ENCODE measurements at places on chromosomes 5 and 9. TPM values are rescaled to one million over a fixed set of nuclear protein-coding genes. Genes with fewer than 3 reads are reported as not detected.

LMX1B gene
- 0.04 TPM for polyA plus RNA-seq

IGIP gene
- polyA plus RNA-seq = 9.0 TPM

PCDHGA3 gene
- 1.6 TPM for polyA plus RNA-seq

KLF9 gene
- 97.7 TPM for polyA plus RNA-seq

GFPT2 gene
- 28.0 TPM for polyA plus RNA-seq

PRRX2 gene
- 15.8 TPM for polyA plus RNA-seq

LTC4S gene
- 12.8 TPM for polyA plus RNA-seq

PNPLA7 gene
- polyA plus RNA-seq = 6.4 TPM

GRCh38 chr5:116543501-116543900 lies 31.1 kb downstream of the SEMA6A start:
- DNase-seq = no peak

GRCh38 chr9:106981396-106982287 lies 118.7 kb downstream of the ZNF462 start:
- DNase-seq = no peak

DNA sequence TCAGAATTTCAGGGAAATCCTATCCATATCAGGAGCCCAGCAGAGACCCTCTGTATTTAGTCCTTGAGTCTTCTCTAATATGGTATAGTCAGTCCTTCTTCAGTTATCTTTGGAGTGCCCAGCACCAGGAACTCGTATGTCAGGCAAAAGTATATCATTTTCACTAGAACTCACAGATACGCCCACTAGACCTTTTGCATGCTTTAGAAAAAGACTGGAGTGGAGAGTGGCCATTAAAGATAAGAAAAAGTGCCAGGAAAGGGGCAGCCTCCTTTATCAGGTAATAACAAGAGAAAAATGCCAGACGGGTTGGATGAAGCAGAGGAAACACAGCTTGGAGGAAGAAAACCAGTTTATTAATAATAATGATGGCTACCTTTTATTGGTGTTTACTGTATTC lies 63.5 kb downstream of the GPR21 start:
- no peak for DNase-seq

DNA sequence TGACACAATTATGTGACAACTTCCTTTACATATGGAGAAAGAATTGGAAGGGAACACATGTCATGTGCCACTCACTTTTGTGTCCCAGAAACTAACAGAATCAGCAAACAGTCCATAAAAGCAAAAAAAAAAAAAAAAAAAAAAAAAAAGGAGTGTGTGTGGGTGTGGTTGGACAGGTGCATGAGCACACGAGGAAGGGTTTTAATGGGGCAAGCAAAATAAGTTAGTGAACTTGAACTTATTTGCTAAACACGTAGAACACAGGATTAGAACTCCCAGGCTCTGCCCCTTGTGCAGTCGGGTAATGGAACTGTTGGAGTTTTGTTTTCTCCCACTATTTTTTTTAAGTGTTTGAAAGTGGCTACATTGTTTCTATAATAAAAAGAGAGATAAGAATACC lies 74.8 kb upstream of the PJA2 start:
- DNase-seq = no peak

GRCh38 chr9:89879276-89879675 lies 274.5 kb downstream of the GADD45G start:
- DNase-seq = no peak

DNA sequence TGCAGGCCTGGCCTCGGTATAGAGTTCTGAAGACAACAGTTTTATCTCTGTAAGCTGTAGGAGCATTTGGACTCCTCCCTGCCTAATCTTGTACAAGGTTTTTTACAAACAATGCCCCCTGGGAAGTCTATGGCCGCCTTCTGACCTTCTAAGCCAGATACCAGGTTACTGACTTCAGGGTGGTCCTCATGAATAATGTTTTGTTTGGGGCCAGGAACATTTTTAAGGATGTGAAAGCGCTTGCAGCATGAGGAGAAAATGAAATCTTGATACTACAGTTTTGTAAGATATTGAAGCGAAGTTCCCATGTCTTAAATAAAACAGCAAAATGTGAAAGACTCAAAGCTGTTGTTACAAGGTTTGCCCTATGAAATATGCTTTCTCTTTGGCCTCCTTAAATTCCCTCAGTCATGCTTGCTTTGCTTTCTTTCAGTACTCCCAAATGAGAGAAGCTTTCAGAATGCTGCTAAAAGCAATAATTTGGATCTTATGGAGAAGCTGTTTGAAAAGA lies 5.2 kb downstream of the ANKDD1B start:
- peak; percentile 41 for DNase-seq

DNA sequence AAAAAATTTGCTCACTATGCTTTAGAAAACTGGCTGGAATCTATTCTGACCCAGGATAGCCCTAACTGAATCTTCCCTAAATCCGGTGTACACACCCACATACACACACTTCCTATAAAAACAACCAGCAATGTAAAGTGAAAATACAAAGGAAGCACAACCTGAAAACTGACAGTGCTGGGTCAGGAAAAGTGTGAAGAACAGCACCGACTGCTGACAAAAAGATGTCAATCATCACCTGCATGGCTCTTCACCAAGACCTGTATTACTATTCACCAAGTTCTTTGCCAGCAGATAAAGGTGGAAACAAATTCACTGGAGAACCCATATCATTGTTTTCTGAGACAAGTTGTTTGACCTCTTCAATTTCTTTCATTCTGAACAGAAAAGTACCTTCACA lies 293.8 kb upstream of the GRAMD2B start:
- DNase-seq = no peak

DNA sequence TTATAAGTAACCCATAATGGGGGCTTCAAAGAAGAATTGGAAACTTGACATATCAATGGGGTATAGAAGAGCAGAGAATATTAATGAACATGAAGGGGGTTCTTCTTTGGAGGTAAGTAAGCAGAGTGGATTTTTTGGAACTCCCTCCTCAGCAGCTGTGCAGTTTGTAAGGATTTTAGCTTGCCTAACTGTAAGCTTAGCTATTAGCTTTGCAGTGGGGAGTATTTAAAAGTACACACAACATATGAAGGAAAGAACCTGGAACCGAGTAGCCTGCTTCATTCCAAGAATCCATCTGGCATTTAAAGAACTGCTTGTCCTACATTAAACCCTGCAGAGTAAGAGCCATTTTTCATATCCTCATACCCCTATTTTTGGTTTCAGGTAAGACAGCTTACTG lies 2.2 kb upstream of the PBX3 start:
- DNase-seq = no peak

GRCh38 chr9:128025736-128026135 lies 41.4 kb downstream of the NAIF1 start:
- no peak for DNase-seq

- DNase-seq = no peak
Measured at GRCh38 chr5:36790847-36791246, 85.7 kb upstream of the NIPBL start.

GRCh38 chr5:124395287-124395686 lies 351.2 kb downstream of the ZNF608 start:
- DNase-seq = no peak

GRCh38 chr9:135661816-135662560 lies 1.1 kb upstream of the LCN9 start:
- no peak for DNase-seq

DNA sequence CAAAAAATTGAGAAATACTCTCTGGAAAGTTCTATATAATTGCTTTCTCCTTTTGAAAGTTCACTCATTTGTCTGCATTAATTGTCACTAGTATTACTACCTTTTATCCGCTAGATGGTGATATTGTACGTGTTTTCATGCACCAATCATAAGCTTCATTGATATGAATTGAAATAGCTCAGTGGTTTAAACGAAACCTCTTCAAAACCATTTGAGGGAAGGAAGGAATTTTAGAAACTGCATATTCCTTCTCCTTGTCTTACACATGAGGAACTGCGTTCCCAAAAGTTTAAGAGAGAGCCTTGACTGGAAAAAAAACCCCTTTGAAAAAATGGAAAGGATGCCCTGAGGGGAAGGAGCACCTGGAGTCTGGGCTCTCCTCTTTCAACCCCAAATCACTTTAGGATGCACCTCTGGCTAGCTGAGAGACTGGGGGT lies 98.6 kb downstream of the YTHDC2 start:
- DNase-seq = no peak

DNA sequence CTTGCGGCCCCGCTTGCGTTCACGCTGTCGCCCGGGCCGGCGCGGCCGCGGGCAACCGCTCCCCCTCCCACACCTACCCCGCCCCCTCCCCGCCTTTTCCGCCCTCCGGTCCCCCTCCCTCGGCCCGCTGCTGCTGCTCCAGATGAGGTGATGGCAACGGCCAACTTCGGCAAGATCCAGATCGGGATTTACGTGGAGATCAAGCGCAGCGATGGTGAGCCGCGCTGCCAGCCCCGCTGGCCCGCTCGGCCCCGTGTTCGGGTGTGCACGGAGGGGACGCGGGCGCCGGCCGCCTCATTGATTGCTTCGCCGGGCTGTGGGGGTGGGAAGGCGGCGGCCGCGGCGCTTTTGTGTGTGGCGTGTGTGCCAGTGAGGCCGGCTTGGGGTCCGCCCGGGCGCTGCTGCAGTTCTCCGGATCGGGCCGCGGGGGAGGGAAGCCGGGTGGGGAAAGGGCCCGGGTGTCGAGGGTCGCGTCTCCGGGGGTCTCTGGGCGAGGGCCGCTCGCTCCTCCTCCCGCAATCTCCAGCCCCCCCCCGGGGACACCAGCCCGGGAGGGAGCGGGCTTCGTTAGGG lies 403 bp downstream of the KIF2A start:
- peak; percentile 21 for DNase-seq

- DNase-seq = no peak
Measured at GRCh38 chr5:89260254-89260653, 377.3 kb upstream of the MEF2C start.

DNA sequence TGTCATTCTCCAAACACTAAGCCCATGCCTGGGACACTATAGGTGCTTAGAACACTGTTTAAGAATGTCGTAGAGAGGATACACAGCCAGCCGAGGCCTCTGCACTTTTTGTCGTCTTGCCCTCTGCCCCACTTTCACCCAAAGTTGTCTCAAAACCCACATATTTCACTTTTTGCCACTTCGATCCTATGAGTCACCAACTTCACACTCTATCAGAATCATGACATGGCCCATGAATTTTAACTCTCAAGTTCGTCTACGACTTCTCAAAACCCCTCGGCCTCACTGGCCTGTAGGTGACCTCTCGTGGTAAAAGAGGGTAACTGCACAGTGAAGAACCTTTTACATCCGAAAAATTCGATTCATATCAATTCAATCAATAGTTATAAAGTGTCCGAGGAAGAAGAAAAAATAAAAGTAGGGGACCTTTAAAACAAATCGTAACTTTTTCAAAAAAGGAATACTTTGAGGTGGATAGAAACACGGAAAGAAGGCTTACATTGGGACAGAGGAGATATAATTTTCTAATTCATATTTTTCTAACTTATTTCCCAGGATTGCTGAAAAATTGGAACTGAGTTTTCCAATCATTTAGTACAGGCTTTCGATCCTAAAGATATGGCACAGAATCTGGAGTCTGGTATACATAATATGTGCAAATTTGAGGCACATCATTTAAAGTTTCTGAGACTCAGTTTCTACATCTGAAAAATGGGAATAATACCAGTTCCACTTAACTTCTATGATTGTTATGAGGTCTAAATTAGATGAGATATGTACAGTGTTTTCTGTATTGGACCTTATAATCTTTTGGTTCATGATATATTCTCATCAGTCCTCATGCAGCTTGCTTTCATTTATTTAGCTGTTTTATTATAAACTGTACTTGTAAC lies 122.6 kb downstream of the APBA1 start:
- no peak for DNase-seq

DNA sequence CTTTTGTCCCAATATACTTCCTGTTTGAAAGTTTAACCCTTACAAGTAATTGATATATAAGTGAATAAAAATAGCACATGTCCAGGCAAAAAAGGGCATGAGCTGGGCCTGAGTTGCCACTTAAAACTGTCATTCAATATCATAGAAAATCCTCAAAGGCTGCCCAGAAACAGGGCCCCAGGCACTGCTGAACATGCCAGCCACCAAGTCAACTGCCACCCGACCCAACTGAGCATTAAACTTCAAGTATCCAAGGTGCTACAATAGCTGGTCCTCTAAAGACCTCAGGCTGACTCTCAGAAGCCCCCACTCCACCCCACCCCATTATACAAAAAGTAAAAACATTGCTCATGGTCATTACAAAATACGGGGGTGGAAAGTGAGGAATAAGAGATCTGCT lies 83.7 kb downstream of the CEMIP2 start:
- DNase-seq = no peak

DNA sequence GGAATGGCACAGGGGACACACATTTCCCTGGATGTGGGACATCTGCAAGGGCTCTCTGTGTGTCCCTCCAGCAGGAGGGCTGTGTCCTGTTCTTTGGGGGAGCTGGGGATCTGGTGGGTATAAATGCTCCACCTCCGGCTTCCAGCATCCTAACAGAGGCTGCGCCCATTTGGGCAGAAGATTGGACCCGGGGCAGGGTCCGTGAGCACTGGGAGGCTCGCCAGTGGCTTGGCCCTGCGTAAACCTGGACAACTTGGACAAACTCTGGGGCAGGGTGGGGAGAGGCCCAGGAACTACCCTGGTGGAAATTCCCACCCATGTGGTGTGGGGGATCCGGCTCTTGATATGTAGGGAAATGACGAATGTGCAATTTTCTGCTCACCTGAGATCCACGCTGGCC lies 80.9 kb downstream of the GADD45G start:
- DNase-seq = no peak

- DNase-seq = no peak
Measured at GRCh38 chr5:76495870-76496269, 92.8 kb downstream of the IQGAP2 start.

DNA sequence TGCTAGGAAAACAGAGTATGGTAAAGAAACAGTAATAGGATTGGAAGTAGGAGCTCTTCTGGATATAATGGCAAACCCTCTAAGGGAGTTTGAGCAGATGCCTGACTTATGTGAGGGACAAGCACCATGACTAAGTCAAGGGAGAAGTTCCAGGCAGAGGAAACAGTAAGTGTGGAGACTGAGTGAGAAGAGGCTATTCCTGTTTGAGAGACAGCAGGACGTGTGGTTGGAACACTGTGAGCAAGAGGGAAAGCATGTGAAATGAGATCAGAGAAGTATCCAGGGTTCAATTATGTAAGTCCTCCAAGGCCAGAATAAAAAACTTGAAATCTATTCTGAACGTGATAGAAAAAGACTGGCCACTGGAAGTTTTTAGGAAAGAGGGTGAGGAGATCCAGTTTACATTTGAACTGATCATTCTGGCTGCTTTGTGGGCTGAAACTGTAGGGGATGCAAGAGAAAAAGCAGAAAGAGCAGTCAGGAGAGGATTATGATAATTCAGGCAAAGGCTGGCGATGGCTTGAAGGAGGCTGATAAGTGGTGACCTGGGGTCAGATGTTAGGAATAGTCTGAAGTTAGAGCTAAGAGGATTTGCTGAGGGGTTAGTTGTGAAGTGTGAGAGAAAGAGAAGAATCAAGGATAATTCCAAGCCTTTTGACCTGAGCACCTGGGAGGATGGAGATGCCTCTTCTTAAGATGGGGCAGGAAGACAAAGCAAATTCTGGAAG lies 19.2 kb downstream of the DMAC1 start:
- no peak for DNase-seq
